ENCODE measurements at places on chromosomes 2 and 18.

DNA sequence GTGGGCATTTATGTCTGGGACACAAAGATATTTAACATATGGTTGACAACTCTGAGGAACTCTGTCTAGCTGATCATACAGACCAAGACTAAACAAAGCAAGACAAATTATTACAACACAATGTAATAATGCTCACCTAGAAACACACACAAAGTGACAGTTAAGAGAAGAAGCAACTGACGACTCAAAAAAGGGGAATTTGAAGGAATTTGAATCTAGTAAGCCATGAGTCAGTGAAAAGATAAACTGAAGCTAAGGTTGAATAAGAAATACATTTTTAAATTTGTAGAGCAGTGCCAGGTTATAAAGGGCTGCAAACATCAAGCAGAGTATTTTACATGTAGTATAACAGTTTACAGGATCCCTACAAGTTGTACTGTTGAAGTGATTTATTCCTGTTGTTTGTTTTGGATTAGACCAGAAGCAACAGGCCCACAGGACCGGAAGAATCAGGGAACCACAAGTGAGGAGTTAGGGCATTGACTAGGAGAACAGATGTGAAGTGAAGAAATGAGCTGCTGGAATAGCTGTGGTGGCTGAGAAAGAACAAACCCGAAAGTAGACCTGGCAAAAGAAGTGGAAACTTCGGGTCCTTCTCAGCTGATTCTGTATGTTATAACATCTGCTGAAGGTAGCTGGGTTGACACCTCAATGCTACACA lies 35.6 kb downstream of the IFIH1 start:
- no peak for DNase-seq

GRCh38 chr2:107308835-107309234 lies 422.9 kb upstream of the ST6GAL2 start:
- no peak for DNase-seq

DNA sequence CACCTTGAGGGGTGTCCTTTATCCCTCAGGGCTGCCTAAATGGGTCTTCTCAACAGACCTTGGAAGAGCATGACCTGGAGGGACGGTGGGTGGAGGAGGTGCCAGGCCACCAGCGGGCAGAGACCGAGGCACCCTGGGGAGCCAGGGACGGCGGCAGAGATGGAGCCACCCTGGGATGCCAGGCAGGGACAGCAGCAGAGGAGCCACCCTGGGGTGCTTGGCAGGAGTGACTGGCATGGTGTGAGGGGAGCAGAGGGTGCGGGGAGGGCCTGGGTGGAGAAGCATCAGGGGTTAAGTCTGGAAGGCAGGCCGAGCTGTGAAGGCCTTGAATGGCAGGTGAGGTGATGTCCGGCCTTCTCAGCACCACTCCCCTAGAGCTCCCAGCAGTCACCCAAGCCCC lies 56.1 kb downstream of the CIB4 start:
- DNase-seq: no peak

DNA sequence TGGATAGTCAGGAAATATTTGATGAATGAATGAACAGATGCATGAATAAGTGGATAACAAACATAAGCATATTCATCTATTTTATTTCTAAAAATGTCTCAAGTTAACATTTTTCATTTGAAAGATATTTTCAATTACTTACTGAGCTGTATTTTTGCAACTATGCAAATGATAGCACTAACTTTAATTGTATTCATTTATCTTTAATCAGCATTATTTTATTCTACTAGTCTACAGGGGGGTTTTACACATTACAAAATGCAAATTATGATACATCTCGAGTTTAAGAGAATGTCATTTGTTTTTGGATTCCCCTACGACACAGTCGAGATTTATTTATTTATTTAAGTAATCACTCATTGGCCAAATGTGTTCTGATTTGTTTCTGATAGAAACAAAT lies 530.6 kb downstream of the ERBB4 start:
- DNase-seq: no peak

DNA sequence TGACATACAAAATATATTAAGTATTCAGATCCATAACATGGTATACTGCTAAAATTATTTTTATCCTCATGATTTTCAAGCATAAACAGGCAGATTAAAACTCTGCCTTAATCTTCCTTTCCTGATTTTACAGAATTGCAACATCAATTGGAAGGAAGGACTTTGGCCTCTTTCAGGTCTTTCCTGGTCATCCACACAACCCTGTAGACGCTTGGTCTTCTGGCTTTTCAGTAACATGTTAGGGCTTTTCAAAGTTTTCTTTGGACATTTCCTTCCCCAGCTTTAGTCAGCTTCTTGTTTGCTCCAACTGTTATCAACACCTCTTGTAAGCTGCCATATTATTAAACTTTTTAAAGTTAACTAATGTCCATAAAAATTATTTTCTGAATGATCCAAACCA lies 1364.9 kb upstream of the NRXN1 start:
- no peak for DNase-seq

DNA sequence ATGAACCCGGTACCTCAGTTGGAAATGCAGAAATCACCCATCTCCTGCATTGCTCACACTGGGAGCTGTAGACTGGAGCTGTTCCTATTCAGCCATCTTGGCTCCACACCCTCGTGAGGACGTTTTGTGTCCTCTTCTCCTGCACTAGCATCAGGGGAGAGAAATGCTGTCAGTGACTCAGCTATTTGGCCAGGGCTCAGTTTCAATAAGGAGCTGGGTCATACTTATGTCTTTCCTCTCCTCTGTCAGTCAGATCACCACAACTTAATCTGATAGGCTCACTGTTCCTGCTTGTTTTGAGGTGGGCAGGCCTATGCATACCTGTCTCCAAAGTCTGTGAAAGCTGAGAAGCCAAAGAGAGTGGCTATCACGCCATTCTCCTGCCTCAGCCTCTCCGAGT lies 921.2 kb downstream of the DCC start:
- no peak for DNase-seq

DNA sequence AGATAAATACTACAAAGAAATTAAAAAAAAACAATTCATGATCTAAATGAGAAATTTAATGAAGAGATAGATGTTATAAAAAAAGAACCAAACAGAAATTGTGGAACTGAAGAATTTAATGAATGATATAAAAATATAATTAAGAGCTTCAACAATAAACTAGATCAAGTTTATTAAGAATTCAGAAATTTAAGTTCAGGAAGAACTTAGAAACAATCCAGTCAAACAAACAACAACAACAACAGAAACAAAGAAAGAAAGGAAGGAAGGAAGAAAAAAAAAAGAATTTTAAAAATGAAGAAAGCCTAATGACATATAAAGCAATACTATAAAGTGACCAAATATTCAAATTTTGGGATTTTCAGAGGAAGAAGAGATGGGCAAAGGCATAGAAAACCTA lies 250.9 kb upstream of the FBXO11 start:
- no peak for DNase-seq

GRCh38 chr2:45782436-45782835 lies 131.0 kb downstream of the PRKCE start:
- DNase-seq: no peak

DNA sequence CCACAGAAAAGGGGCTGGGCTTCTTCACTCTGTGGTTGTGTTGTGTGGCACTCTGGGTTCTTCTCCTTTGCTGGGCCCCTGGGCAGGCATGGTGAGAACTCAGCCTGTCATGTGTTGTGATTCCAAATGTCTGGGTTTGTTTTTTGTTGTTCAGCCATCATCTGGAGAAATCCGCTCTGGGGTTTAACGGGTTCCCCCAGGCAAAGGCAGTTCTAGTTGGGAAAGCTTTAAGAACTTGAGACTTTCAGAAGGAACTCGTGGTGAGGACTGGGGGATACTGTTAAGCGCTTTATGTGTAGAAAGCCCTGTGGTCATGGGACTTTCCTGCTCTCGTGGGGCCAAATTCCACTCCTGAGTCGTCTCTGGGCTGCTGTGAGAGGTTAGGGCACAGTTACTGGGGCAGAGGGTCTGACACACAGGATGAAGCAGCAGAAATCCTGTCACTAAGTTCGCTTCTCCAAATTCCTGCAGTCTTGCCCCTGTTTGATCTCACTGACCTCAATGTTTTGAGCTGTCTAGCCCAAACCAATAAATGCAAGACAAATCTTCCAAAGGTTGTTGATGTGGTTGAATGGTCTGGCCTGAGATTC lies 87.7 kb downstream of the RAPGEF4 start:
- no peak for DNase-seq

DNA sequence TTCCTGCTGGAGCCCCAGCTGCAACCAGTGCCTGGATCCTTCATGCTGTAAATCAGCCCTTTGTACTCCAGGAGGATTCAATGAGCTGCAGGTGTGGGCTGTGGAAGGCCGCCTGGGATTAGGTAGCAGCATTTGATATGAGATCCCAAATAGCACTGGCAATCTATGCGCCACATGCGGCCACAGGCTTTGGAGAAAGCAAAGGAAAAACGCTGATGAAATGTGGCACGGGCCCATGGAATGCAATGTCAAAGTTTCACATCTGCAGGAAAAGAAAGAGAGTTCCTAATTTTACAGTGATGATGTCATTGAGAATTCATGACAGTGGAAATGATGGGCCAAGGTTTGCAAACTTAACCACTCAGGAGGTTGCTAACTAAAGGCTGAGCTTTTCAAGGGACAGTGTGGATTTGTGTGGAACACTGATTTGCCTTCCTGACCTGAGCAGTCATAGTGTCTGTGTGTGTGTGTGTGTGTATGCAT lies 216.4 kb upstream of the OSR1 start:
- no peak for DNase-seq

- no peak for DNase-seq
Observed at GRCh38 chr2:43438342-43438741, 157.5 kb downstream of the THADA start.

GRCh38 chr2:112189001-112189556 lies 50.9 kb downstream of the FBLN7 start:
- DNase-seq: no peak

DNA sequence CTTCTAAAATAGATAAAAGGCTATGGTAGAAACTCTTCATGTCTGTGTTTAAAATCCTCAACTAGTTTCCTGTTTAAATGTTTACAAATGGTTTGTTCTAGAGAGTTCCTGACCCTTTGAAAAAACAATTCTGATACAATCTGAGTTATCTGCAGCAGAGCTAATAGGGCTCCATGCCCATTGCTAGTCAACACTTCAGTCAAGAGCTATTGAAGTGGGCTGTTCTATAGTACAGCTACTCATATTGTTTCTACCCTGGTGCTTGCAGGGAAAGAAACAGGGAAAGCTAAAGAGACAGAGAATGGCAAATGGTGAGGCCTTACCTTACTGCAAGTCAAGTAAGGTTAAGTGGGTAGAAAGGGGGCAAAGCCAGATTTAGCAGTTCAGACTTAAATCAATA lies 112.3 kb upstream of the CAVIN2 start:
- DNase-seq: no peak

DNA sequence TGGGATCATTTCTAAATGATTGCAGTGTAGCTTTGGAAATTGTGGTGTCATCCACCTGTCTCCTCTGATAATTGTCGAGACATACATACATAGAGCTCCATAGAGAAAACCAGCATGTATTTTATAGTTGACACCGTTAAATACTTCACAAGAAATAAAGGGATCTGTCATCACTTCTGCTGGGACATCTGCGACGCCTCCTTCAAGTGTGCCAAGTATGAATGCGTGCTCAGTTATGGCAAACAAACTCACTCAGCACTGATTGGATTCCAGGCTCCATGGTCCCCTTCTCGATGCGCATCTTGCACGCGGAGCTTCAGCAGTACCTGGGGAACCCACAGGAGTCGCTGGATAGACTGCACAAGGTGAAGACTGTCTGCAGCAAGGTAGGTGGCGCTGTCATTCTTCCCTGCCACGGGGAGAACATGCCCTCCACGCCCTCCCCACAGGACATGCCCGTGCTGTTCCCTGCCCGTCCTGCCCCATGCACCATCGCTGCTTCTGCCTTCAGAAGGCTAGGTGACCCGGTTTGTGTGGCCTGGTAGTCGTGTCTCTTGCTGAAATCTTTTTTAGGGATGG lies 64.1 kb downstream of the TRAPPC12 start:
- DNase-seq: no peak

- DNase-seq: no peak
Observed at GRCh38 chr18:63994783-63995399, 25.0 kb downstream of the SERPINB8 start.

GRCh38 chr18:46290440-46291020 lies 186.3 kb downstream of the HAUS1 start:
- DNase-seq: peak; percentile 63

DNA sequence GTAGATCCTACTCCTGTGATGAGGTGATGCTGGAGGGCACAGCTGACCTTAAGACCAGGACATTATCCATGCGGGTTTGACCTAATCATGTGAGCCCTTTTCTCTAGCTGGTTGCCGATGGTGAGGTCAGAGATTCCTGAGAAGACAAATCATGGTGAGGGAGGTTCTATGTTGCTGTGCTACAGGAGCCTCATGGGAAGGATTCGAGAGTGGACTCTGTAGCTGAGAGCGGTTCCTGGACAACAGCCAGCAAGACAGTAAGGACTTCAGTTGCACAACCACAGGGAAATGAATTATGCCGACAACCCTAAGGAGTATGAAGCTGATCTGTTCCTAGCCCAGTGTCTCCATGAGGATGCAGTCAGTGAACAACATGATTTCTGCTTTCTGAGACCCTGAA lies 80.4 kb downstream of the EPB41L3 start:
- DNase-seq: no peak

- no peak for DNase-seq
Observed at GRCh38 chr2:52036853-52037252, 1004.9 kb upstream of the NRXN1 start.

DNA sequence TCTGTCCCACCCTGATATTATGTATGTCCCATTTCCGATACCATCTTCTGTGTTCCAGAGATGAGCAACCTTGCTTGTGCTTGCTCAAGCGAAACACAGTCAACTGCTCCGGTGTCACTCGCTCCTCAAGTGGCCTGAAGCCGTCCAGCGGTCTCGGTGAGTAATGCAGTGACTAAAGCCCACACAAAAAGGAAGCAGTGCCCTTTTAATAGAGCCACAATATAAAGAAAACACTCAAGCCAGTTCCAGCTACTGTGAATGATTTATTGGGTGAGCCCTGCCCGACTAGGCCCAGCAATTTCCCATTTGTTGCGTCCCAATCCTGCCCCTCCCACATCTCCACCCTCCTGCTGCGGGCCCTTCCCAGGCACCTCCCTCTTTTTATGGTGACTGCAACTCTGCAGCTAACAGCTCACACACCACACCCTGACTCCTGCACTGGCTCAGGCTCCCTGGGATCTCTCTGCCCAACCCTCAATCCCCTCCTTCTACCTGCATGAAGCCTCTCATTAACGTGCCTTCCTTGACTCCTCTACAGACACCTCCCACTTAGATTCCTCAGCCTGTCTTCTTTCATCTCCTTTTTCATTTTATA lies 44.2 kb upstream of the DSC1 start:
- no peak for DNase-seq

DNA sequence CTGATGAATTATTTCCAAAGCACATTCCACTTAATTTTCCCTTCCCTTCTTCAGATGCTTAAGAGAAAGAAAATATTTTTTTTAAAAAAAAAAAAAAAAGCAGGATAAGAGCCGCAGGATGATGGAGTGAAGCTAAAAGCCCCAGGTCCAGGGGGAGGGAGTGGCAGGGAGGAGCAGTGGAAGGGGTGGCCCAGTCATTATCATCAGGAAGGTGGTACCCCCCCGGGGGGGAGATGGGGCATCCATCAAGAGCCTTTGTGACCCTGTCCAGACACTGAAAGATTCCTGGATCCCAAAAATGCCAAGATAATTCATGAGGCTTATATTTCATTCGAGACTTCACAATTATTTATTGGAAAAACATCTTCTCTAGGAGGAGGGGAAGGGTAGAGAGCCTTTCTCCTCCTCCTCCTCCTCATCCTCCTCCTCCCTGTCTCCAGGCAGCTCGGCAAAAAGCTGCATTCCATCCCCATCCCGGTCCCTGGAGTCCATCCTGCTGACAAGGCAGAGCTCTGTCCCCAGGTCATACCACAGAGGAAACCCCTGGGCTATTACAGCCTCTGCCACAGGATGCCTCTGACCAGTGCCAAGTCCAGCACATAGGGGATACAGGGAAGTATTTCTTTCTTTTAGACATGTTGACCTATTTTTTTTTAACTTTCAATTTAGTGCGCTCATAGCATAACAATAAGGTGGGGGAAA lies 125.3 kb downstream of the TWIST2 start:
- no peak for DNase-seq

Measured in left lobe of liver (tissue), 2 donors.